ENCODE measurements at places on chromosomes 16 and 17. TPM values are rescaled to one million over a fixed set of nuclear protein-coding genes. Genes with fewer than 3 reads are reported as not detected.

DNA sequence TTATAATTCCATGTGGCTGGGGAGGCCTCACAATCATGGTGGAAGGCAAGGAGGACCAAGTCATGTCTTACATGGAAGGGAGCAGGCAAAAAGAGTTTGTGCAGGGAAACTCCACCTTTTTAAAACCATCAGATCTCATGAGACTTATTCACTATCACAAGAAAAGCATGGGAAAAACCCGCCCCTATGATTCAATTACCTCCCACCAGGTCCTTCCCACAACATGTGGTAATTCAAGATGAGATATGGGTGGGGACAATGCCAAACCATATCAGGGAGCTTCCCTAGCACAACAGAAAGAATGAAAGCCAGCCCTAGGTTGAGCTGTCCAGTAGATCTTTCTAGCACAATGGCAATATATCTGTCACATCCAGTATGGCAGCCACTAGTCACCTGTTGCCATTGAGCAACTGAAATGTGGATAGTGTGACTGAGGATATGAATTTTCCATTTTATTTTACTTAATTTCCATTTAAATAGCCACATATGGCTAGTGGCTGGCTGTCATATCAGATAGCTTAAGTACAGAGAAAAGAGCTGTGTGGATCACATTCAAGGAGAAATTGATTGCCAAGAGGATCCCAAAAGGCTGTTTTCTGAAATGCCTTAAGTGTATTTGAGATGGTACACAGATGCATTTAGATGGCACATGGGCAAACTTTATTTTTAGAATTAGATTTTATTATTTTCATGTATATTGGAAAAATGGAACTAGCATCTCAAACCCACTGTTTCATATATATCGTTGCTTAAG is 273.0 kb downstream of the GRIN2A start:
- DNase-seq, result no peak

GRCh38 chr17:45345554-45346215 is 28.9 kb upstream of the MAP3K14 start:
- no peak for DNase-seq

DNA sequence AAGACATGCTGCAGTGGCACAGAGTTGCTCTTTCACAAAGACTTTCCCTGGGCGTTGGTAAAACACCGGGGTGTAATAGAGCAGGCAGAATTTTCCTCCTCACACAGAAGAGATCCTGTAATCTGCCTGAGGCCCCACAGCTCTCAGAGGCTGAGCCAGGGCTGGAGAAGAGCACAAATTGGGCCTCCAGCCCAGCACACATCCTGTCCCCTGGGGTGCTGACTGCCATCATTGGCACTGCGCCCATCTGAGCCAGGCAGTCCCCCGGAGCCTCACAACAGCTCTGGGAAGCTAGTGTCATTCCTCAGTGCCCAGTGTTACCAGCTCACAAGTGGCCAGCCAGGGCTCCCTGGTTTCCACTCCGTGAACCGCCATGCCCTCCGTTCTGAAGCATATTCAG is 119.4 kb downstream of the SOCS1 start:
- DNase-seq, result peak; percentile 24

GRCh38 chr16:9094011-9094846 is 2.8 kb downstream of the HAPSTR1 start:
- DNase-seq, result peak; percentile 23

DNA sequence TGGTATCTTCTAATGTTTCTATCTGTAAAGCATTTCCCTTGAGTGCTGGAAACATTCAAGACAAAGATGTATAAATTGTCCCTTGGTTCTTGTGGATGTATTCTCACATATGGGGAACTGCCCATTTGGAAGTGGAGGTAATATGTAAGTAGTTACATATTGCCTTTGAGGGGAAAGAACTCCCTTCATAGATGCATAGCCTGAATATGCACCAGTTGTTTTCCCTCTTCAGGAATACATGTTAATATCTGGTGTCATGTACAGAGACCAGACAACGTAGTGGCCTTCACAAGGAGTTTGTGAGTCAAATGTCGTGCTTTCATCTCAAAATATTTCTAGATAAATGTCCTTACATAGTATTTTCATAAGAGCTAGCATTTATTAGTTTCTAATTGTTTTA is 213.5 kb downstream of the BCAS3 start:
- DNase-seq, result no peak

The ZG16B gene
- total RNA-seq, result 2.7 TPM

GRCh38 chr16:57567691-57568090 is 25.2 kb downstream of the ADGRG5 start:
- DNase-seq, result no peak

The TMEM132E gene
- total RNA-seq, result not detected

DNA sequence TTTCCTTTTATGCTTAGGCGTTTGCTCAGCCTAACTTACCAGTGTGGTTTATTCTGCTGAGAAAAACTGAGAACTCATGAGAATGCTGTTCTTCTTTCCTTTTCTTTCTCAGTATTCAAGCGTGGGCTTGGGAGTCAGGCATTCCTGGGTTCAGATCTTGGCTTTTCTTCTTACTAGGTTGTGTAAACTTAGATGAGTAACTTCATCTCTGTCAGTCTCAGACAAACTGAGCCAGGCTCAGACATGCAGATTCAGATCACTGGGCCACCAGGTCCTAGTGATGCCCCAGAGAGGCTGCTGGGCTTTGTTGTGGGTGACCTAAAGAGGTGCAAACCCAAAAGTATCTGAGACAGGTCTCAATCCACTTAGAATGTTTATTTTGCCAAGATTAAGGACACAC is 95.8 kb upstream of the MPHOSPH6 start:
- DNase-seq, result no peak

The MILR1 gene
- 0.33 TPM for total RNA-seq

The SEZ6L2 gene
- 8.5 TPM for total RNA-seq

The KRTAP16-1 gene
- not detected for total RNA-seq

DNA sequence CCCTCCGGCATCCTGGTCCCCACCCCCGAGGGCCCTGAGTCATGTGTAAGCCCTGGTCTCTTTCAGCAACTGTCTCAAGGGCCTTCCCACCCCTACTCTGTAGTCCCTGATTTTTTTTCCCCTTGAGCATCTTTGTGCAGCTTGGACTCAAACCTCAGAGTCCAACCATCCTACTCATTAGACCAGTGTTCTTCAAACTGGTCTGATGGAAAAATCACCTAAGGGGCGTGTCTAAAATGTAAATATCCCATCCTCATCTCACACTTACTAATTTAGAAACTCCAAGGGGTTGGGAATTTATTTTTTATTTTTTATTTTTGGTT is 624 bp downstream of the G6PC3 start:
- DNase-seq, result no peak

GRCh38 chr17:19703828-19704613 is 12.4 kb downstream of the SLC47A2 start:
- DNase-seq, result no peak

DNA sequence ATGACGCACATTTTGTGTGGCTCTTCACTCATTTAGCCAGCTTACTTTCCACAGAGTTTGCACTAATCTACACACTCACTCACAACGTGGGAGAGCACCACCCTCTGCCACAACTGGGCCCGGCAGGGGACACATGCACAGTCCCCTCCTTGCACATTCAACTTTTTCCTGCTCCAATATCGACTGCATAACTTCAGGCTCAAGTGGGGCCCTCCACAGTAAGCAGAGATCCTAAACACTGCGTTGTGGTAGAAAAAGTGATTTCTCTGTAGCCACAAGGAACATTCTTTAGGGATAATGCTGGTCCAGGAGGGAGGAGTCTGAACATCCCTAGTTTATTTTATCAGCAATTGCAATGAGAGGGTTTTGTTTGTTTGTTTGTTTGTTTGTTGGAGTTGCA is 40.0 kb downstream of the MRPS23 start:
- DNase-seq, result no peak

GRCh38 chr16:2071454-2072202 is 23.8 kb downstream of the TSC2 start:
- no peak for DNase-seq

DNA sequence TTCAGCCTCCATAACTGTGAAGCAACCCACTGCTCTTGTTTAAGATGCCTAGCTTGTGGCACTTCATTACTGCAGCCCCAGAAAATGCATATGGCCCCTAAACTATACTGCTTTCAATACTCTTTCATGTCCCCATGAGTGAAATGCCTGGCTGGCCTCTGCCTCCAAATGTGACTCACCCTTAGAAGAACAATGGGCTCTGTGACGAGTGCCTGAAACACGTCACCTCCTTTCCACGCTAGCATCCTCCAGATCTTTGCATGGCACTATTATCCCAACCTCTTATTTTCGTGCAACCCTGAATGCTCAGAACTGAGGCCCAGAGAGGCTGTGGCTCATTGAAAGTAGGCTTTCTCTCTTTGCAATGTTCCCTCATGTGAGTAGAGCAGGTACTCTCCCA is 233.1 kb downstream of the CBLN1 start:
- DNase-seq, result peak; percentile 3

DNA sequence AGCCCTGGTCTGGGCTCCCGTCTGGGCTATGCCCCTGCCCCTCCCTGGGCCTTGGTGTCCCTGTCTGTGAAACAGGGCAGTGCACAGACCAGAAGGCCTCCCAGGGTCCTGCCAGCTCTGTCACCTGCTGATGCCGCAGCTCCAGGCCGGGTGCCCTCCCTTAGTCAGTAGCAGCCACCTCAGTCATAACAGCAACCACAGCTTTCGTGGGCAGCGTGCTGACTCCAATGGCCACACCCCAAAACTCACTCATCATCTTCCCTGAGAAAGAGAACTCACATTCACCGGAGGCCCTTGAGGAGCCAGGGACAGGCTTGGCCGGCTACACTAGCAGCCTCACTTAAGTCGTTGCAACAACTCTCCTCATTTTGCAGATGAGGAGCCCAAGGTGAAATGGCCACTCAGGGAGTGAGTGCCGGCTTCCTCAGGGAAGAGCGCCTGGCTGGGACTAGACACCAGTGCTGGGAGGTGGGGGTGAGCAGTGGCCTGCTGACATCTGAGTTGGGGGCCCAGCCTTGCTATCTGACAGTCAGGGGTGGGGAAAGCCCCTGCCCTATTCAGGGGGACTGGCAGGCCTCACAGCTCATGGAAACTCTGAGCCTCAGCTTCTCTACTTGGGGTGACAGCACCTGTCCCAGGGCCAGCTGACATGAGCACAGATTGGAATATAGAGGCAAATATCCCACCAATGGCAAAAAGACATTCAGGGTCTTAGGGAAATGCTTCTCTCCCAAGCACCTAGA is 22.6 kb downstream of the SLC5A10 start:
- peak; percentile 56 for DNase-seq

- DNase-seq, result no peak
These were observed 127.4 kb downstream of the IRF8 start for GRCh38 chr16:86026171-86026910.

- no peak for DNase-seq
These were observed 2.3 kb upstream of the DLX3 start for GRCh38 chr17:49997301-49997650.

The GPR179 gene
- not detected for total RNA-seq

The ATP2A1 gene
- total RNA-seq, result 0.17 TPM

The EPX gene
- total RNA-seq, result not detected

The TBX2 gene
- 4.8 TPM for total RNA-seq

GRCh38 chr17:56031636-56032035 is 121.6 kb upstream of the ANKFN1 start:
- DNase-seq, result no peak

DNA sequence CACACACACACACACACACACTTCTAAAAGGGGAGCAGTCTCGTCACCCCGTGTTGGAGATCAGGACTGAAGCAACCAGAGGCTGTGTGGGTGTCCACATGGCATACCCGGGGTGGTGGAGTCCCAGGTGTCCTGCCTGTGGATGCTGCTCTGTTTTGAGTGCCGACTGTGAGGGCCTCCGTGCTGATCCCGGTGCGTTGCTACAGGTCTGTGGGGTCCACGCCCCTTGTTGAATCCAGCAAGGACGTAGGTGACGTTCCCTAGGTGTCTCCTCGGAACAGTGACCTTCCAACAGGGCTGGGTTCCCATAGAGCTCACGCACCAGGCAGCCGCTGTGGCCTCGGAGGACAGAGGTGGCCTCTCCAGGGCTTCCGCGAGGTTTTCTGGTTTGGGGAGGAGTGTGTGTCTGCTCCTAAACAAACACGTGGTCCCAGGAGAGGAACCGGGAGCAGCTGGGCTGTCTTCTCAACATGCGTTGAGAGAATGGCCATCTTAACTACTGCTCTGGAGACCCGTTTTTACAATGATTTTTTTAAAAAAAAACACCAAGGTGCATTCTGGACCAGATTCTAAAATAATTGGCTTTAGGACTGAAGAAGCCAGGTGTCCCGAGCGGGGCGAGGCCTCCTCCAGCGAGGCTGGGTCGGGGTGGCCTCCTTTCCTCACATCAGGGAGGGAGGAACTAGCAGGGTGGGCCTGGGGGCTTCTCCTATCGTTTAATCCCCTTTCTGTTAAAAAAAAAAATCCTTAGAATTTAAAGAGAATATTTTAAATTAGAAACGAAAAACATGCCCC is 100.6 kb upstream of the ZNF750 start:
- no peak for DNase-seq

GRCh38 chr16:85173981-85174751 is 61.9 kb upstream of the CIBAR2 start:
- peak; percentile 31 for DNase-seq

GRCh38 chr16:85838381-85838780 is 38.9 kb downstream of the COX4I1 start:
- no peak for DNase-seq

DNA sequence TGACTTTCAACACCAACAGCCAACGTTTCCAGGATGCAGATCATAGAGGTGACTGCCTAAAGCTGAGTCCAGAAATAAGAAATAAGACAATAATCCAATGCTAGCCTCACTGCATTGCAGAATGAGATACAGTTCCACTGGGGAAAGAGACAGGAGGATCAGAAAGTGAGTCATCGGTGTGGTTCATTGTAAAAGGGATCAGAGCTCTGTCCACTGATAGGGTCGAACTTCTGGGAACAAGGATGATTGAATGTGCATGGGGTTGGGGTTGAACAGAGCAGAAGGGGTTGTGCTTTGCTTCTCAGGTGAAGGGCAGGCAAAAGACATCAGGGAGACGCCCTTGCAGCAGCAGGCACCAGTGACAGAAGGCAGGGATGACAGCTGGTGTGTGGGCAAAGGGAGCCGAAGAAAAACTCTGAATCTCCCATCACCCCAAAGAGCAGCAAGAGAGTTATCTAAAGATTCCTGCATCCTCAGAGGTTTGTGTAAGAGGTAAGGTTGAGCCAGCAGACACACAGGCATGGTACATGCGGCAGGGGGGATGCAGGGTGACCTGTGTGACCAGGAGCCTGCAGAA is 16.4 kb downstream of the CLEC10A start:
- DNase-seq, result no peak

The CIBAR2 gene
- not detected for total RNA-seq

- no peak for DNase-seq
These were observed 29.7 kb downstream of the ABAT start for GRCh38 chr16:8704098-8704497.
